ENCODE measurements at places on chromosomes 16 and 17.

DNA sequence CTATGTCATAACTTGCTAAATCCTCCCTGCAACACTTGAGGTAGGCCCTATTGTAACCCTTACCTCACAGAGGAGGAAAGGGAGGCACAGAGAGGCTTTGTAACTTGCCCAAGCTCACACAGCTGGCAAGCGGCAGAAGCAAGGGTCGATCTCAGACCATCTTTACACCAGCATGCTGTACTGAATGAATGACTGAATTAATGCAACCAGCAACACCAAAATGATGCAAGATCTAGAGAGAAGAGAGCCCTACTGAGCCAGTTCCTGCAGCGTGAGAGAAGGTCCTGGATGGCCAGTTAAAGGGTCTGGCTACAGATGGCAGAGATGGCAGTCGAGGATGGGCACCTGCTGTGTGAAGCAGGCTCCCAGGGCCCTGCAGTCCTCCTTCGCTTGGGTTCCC lies 8.2 kb upstream of the KLHL36 start:
- no peak for DNase-seq

DNA sequence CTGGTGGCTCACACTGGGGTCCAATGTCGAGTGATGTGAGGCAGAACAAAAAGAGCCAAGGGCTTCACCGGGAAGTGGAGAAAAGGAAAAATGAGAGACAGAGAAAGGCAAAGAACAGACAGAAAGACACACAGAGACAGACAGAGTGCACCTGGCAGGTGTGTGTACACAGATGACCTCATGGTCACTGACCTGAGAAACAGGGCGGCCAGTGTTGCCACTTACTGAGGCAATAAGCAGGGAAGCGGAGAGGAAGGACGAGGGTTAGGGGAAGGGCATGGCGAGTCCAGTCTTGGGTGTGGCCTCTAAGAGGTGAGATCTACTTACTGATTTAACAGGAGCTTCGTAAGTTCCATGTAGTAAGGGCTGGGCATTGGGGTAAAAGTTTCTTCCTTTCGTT lies 7.5 kb downstream of the GINS2 start:
- no peak for DNase-seq

GRCh38 chr17:60305141-60305540 lies 86.8 kb downstream of the USP32 start:
- no peak for DNase-seq

- no peak for DNase-seq
These were observed 18.0 kb upstream of the SPATA32 start for GRCh38 chr17:45279898-45280297.

- DNase-seq, result no peak
These were observed 10.5 kb upstream of the ZNF500 start for GRCh38 chr16:4777339-4778049.

GRCh38 chr17:36586138-36586537 lies 5.5 kb upstream of the DHRS11 start:
- DNase-seq, result no peak

DNA sequence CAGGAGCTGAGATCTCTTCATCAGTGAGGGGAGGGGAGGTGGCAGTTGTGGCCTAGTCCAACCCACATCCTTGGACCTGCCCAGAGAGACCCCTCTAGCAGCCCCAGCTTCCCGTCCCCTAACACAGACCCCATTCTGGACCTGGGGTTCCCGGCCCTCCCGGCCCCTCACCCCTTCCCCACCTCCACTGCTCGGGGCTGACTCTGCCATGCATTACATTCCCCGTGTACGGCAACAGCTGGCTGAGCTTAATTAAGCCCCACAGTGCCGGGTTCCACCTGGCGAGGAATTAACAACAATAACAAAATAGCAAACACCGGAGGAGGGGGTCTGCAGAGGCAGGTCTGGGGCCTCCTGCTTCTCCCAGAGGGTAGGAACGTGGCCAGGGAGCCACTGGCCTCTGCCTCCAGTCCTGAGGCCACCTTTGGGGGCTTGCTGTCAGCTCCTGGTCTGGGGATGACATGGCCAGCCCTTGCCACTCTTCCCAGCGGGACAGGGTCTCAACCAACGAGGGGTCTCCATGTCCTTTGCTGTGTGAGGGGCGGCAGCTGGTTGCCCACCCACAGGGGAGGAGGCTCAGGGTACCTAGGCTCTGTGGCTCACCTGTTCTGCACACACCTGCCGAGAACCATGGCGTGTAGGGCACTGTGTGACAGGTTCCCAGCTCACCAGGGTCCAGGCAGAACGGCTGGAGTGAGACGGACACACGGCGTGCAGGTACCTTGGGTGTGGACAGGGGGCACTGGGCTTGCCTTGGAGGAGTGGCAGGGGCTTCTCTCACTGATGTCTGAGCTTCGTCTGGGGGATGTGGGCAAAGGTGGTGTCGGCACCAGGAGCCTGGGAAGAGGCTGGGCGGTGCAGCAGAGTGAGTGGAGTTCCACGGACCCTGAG lies 46.9 kb upstream of the CBFA2T3 start:
- DNase-seq, result no peak

- no peak for DNase-seq
These were observed 190.2 kb downstream of the IRX5 start for GRCh38 chr16:55120826-55121225.

DNA sequence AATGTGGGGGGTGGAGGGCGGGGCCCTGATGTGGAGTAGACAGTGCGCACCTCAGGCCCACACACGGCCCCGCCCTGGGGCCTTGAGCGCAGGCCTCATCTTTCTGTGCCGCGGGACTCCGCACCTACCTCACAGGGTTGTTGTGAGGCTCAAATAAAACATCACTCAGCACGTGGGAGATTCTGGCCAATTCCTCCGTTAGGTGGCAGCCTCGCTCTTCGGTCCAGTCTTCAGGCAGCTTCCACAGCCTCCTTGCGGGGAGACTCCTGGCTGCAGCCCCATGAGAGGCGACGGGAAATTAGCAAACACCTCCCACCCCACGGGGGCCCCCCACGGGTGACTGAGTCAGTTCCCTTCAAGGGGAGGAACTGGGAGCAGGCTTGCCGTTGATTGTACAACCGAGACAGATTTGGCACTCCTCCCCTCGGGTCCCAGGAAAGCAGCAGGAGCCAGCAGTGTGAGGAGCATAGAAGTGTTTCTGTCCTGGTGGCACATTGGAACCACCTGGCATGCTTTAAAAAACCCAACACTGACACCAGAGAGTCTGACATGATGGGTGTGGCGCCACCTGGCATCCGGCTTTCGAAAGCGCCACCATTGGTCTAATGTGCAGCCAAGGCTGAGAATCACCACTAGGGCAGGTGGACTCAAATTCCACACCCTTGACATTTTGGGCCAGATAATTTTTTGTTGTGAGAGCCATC lies 7.6 kb downstream of the MRM1 start:
- DNase-seq, result peak; percentile 70

DNA sequence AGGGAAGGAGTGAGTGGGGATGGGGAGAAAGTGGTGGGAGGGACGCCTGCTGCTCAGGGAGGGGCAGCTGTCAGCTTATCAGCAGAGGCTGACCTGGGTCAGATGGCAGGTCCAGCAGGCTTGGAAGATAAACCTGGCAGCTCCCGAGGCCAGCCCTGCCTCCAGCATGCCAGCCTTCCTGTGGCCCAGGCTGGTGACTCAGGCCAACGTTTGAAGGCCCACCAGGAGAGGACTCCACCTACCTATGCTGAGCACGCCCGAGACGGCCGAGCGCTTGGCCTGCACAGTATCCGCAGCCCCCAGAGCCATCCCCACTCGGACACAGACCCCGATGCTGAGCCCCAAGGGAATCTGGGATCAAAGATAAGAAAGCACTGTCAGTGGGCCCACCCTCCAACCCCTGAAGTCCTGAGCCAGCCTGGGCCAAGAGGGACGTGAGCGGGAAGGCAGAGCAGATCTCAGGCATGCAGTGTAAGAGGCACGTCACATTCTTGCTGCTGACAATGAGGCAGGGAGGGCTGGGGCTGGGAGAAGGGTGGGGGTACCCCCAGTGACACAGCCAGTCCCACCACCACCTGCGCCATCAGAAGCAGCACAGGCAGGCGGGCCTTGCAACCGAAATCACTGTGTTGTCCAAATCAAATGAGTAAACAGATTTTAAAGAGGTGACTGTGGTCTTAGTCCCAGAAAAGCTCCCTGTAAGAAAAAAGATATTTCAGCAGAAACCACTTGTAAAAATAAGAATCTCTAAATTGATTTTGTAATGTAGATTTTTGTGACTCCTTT lies 12.4 kb downstream of the SLC47A2 start:
- DNase-seq, result no peak

GRCh38 chr16:87648236-87648635 lies 45.9 kb downstream of the JPH3 start:
- no peak for DNase-seq

- DNase-seq, result no peak
These were observed 1.4 kb downstream of the ZNF668 start for GRCh38 chr16:31072540-31073141.

DNA sequence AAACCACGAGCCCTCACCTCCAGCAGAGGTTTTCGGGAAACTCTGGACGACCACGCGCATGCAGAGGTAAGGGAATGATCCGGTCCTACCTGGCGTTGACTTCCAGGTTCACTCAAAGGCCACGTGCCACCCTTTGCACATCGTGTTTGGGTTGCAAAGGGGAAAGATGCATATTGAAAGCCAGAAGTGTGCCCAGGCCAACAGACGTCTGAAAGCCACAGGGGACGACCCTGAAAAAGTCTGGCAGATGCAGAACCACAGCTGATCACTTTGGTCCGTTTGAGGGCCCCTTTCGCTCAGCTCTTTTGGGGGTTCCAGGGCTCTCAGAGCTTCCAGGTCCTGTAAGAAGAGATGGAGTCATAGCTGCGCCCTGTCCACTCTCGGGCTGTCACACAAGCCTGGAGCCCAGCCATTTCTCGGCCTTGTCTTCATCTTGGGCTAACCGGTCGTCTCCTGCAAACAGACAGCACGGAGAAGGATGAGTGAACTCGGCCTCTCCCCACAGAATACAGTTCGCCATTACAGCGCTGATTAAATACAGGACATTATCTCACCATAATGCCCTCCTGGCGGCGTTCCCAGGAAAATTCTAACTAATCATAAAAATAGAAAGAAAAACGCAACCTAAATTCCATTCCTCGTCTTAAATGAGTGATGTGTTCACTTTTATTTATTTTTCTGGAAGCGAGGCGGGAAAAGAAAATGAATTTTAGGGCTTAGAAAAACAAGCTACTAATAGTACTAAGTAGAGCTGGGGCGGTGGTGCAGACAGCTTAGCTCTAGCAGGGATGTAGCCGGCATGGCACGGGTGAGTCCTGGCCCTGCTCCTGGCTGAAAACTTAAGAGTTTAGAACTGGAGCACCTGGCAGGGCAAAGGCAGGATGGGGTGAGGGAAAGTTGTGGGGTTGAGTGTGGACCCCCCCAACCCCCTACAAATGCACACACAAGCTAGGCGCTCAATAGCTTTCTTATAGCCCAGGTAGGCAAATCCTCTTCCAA lies 45.5 kb upstream of the ZFHX3 start:
- no peak for DNase-seq

DNA sequence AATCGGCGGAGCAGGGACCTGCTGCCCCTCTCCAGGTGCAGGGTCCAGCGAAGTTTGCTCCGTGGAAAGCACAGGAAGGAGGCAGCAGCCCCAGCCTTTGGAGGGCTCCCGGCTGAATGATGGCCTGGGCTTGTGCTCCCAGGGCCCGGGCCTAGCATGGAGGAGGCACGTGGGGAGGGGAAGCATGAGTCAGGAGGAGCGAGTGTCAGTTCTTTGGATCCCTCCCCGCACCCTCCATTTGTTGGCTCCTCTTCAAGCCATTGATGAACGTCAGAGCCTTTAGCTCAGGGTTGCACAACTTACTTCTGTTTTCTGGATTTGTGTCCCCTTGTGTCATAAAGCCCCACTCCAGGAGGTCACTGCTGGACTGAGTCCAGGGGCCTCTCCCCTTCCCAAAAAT lies 25.8 kb downstream of the TTYH2 start:
- no peak for DNase-seq
